ENCODE measurements at places on chromosomes 1 and 21.

GRCh38 chr1:110091381-110091780, 20.9 kb upstream of the UBL4B start:
- DNase-seq: no peak

- DNase-seq: peak; percentile 25
Measured at GRCh38 chr1:93979718-93980319, 70.6 kb upstream of the GCLM start.

GRCh38 chr1:147052143-147052542, 114.0 kb downstream of the NBPF12 start:
- no peak for DNase-seq

GRCh38 chr1:154847891-154848290, 22.2 kb downstream of the KCNN3 start:
- no peak for DNase-seq

DNA sequence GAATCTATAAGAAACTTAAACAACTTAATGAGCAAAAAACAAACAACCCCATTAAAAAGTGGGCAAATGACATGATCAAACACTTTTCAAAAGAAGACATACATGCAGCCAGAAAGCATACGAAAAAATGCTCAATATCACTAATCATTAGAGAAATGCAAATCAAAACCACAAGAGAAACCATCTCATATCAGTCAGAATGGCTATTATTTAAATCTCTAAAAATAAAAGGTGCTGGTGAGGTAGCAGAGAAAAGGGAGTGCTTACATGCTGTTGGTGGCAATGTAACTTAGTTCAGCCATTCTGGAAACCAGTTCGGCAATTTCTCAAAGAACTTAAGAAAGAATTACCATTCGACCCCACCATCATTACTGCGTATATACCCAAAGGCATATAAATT, 147.7 kb downstream of the FAF1 start:
- no peak for DNase-seq

DNA sequence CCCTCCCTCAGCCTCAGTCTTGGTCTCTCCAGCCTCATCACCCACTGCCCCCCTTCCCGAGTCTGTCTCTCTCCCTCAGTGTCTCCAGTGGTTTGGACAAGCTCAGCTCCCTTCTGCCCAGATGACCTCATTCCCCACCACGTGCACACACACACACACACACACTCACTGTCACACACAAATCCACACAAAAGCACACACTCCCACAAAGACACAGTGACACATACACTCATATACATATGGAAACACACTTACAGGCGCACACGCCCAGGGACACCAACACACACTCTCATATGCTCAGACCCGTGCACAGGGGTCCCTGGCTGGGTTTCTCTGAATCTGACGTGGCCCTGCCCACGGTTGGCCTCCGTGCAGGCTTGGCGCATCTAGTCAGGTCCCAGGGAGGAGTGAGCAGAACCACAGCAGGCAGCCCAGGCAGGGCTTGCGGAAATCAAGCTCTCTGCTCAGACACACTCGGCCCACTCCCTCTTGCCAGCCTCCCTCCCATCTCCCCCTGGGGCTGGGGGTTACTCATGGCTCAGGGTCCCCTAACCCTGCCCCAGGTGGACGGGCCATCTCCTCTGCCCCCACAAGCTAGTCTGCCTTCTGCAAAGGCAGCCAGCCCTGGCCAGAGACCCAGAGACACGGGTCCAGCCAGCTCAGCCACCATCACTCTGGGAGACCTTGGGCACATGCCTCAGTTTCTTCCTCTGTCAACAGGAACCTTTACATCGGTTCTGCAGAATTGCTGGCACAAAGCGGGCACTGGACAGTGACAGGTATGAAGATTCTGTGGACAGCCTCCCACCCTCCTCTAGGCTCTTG, 38.5 kb upstream of the FAM131C start:
- no peak for DNase-seq

GRCh38 chr1:10833630-10834557, 37.4 kb upstream of the CASZ1 start:
- DNase-seq: no peak

- DNase-seq: no peak
Measured at GRCh38 chr1:161915051-161915503, 108.6 kb downstream of the OLFML2B start.

DNA sequence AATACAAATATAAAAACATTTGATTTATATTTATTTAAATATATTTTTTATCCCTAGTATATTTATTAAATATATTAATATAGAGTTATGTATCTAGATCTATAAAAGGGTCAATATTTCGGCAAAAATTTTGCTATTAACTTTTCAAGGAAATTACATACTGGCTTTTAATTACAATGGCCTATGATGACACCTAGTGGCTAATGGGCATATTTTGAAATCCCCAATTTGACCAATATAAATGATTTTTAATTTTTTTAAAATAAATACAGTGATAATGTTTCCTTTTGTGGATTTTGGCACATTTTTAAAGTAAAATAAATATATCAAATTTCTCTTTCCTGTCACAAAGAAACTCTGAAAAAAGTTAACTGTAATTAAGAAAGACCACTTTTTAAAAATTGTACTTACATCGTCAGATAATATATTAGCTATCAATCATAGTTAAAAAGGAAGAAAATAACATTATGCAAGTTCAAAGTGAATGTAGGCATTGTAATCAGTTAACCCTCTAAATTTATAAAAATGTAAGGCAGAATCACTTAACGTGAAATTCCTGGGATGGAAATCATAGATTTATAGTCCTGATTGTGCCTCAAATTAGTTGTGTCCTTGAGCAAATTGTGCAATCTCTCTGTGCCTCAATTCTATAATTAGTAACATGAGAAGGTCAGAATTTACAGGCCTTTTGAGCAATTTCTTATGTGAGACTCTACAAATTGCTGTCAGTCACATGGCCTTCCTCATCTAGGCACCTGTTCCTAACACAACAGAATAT, 25.6 kb upstream of the RGS13 start:
- peak; percentile 23 for DNase-seq

DNA sequence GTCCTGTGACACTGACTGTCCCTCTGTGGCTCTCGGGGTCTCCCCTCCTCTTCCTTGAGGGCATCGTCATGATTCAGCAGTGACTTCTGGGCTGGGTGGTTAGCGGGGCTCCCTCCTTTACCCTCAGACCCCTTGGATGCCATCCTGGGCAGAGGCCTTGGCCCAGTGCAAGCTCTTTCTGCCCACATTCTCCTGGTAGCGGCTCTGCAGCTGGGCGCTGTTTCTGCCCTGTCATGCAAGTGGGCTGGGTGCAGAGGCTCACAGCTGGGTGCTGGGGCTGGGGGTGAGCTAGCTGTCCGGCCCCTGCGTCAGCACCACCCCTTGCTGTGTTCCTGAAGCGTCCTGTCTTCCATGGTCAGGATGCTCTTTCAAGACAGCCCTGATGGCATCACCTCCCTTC, 158.5 kb downstream of the PCBP3 start:
- DNase-seq: no peak

GRCh38 chr1:67645495-67646144, 39.4 kb upstream of the GADD45A start:
- DNase-seq: no peak

DNA sequence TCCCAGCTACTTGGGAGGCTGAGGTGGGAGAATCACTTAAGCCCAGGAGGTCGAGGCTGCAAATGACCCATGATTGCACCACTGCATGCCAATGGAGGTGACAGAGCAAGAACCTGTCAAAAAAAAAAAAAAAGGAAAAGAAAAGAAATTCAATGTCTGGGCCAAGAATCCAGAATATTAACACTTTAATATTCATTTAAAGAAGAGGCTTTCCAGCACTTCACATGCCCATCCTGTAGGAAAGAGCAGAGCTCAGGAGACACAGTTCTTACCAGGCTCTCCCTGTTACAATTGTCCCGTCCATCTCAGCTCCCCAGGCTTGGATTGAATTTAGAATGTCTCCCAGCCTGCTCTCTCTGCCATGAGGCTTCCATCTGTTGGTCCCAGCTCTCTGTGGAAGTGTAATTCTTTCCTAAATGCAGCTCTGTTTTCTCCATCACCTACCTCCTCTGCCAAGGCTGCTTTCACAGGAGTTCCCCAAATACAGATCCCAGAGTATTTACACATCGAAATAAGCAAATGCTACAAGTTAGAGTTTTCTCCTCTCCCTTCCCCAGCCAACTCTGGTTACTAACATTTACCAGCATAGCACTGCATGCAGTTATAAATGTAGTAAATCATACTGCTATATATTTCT, 116.6 kb upstream of the CDC42BPA start:
- DNase-seq: no peak

DNA sequence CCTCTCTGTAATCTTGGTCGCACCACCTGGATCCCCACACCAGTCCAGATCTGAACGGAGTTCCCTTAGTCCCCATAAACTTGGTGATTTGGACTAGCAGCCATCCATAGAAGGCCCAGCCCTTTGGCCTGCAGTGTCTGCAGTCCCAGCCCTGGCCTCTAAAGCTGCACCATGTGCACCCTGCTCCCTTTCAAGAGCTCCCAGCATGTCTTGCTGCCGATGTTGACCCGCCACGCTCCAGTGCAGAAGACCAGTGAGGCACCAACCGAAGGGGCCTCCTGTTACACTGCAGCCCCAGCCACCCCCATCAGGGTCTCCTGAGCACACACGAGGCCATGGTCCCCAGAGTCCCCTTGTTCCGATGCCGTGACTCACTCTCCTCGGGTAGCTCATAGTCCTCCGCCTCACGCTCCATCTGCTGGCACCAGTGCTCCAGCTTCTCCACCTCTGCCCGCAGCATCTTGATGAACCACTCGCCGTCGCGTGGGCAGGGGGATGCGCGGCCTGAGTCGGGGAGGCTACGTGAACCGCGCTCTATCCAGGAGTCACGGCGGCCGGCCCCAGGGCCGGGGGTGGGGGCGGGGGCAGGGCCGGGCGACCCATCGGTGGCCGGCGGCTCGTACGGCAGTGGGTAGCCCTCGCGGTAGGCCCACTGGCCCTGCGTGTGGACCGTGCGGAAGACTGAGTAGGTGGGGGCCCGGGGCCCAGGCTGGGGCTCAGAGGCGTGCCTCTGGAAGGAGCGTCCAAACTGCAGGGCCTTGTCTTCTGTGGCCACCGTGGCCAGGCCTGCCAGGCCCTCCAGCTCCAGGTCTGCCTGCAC, 8.9 kb upstream of the SMIM12 start:
- no peak for DNase-seq

GRCh38 chr1:15410223-15410883, 665 bp downstream of the EFHD2 start:
- DNase-seq: no peak

GRCh38 chr21:36732761-36733160, 33.8 kb downstream of the SIM2 start:
- no peak for DNase-seq

- DNase-seq: peak; percentile 56
Measured at GRCh38 chr1:233721004-233721595, 107.2 kb downstream of the KCNK1 start.

DNA sequence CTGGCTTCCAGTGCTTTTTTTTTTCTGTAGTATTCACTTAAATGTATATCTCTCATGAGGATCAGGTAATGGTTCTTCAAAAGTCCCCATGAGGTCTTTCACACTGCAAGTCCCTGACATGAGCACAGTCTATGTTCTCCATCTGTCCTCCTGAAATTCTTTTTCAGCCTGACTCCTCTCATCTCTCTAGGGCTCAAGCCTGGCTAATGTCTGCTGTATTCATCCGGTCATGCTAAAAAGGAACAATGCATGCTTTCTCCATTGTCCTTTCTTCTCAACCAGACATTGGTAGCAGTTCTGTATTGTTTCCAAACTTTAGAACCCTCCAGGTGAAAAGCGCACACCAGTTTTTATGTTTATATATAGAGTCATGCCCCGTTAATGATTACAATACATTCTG, 368.3 kb upstream of the OLFM3 start:
- no peak for DNase-seq

DNA sequence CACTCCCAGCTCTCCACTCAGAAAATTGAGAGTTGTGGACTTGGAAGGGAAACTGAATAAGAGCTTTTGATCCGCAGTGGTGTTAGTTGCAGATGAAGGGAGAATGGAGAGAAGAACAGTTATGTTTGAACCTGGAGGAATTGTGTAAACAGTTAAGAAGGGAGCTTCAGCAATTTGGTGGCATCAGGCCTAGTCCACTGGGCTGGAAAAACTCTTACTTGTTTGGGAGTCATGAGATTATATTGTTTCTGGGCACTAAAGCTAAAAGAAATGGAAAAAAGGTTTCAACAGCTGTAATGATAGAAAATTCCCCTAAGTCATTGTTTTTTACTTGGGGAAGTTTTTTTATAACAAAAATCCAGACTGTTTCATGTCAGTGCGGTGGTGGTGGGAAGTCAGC, 256.1 kb upstream of the C1orf87 start:
- DNase-seq: no peak

GRCh38 chr1:10733474-10734366, 62.7 kb downstream of the CASZ1 start:
- peak; percentile 26 for DNase-seq

GRCh38 chr1:209353053-209353452, 230.5 kb upstream of the CAMK1G start:
- no peak for DNase-seq

DNA sequence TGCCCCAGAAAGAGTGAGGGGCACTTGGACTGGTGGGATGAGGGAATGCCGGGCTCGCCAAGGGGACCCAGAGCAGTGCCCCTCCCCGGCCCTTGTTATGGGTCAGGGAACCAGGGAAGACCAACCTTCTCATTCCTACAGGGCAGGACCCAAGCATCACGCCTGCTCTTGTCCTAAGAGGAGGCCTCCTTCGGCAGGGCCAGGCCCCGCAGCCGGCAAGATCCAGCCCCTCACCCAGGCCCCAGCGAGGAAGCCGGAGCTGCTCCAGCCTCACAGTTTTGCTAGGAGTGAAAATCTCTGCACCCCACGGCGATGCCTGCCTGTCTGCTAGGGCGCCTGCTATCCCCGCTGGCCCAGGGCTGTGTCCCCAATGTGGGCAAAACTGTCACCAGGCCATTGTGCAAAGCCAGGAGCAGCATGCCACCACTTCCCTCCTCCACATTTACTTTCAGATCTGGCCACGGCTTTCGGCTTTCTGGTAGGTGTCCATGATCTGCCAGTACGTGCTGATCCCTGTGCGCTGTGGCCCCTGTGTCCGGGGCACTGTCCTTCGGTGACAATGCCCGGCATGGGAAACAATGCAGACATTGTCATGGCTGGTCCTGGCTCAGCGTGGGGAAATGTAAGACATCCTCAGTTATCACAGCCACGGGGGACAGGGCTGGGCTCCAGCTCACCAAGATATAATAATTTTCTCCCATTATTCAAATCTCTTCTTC, 9.6 kb downstream of the ACTRT2 start:
- no peak for DNase-seq

- no peak for DNase-seq
Measured at GRCh38 chr1:210652329-210652954, 323.7 kb downstream of the HHAT start.

GRCh38 chr1:66526036-66526435, 7.9 kb upstream of the SGIP1 start:
- DNase-seq: no peak

GRCh38 chr1:222286011-222286410, 261.9 kb downstream of the HHIPL2 start:
- DNase-seq: no peak

- DNase-seq: no peak
Measured at GRCh38 chr1:19034721-19035120, 78.2 kb upstream of the IFFO2 start.

GRCh38 chr1:214920337-214920736, 162.2 kb upstream of the KCNK2 start:
- no peak for DNase-seq

GRCh38 chr1:12152113-12152891, 14.5 kb upstream of the TNFRSF1B start:
- no peak for DNase-seq
